ENCODE measurements at places on chromosomes 13 and 19.

- DNase-seq = no peak
Observed at GRCh38 chr13:76222511-76222910, 586.4 kb downstream of the LMO7 start.

DNA sequence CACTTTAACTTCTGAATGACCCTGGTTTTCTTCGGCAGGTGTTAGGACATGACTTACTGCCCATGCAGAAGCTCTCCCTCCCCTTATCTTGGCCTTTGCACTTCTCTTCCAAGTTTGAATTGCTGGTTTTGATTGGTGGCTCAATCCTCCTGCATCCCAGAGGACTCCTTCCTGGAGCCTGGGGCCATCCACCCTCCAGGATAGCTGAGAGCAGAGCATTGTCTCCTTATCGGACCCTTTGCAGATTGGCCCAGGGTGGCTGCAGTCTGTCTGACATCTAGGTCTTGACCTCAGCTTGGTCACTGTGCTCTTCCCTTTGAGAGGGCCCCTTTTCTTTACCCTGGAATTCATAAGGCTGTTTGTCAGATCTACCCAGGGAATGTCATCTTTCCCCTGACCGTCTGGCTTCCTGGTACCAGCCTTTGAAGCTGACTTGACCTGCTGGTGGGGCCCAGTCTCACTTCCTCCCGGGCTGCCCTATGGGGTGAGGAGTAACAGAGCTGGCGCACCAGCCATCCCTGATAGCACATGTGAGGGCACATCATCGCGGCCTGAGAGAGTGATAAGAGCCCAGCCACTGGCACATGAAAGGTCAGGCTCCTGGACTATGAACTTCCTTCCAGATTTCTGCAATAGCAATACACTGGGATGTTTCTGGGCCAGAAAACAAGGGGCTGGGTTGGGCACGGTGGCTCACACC lies 172.9 kb upstream of the UBL3 start:
- DNase-seq = no peak

GRCh38 chr13:103009051-103009840 lies 57.0 kb downstream of the SLC10A2 start:
- no peak for DNase-seq

GRCh38 chr13:84132491-84132890 lies 250.2 kb upstream of the SLITRK1 start:
- no peak for DNase-seq

- DNase-seq = no peak
Observed at GRCh38 chr13:40442826-40443225, 223.6 kb downstream of the FOXO1 start.

- DNase-seq = no peak
Observed at GRCh38 chr19:13951799-13952153, 533 bp upstream of the DCAF15 start.

- no peak for DNase-seq
Observed at GRCh38 chr13:29454931-29455481, 140.5 kb downstream of the SLC7A1 start.

All from natural killer cell (primary cell).